ENCODE measurements at places on chromosomes 2 and 18. TPM values are rescaled to one million over a fixed set of nuclear protein-coding genes. Genes with fewer than 3 reads are reported as not detected.

DNA sequence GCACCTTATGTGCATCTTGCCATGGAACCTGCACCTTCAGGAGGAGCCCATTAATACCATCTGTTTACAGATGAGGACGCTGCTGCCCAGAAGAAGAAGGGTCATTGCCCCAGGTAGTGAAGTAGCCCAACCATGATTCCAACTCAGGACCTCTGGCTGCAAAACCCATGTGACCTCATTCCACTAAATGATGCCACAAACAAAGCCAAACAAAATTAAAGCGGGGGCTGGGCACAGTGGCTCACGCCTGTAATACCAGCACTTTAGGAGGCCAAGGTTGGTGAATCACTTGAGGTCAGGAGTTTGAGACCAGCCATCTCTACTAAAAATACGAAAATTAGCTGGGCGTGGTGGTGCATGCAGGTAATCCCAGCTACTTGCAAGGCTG, 202.1 kb downstream of the EIPR1 start:
- H3K4me1 ChIP-seq = no peaks in the 10 kb centered on the region
- H3K27ac ChIP-seq = no peak overlapping the region
- H3K36me3 ChIP-seq = no peaks in the 10 kb centered on the region

DNA sequence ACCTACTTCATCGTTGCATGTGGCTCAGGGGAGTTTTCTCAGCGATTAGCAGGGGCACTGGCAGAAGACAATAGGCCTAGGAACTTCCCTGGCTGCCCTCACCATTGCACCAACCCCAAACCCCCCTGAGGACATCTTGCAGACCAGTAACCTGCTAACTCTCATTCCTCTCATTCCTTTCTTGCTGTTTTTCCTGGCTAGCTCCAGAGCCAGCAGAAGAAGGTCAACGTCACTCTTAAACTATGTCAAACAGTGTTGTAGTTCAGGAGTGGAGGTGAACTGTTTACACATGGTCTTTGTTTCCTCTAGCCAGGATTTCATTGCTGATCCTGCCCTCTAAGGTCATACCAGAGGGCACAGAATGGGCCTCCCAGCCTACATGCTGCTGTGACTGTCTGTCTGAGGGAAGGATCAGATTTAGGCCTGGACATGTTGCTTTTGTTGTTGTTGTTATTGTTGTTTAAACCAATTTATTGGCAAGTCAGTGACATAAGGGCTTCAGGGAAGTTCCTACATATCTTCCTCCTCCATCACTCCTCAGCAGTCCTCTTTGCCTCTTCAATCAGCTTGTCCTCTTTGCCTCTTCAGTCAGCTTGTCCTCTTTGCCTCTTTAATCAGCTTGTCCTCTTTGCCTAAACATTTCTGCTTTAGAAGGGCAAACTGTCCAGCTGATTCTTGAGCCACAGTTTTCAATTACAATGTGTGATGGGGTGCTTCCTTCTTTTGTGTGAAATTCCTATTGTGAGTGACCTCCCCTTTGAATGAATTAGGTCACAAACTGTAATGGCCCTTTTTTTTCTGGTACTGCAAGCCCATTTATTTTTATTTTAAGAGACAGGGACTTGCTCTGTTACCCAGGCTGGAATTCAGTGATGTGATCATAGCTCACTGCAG, 471.9 kb upstream of the TNP1 start:
- H3K36me3 ChIP-seq = no peaks in the 10 kb centered on the region
- no peak for DNase-seq
- H3K27ac ChIP-seq = no peak overlapping the region
- peaks cover 10% of the 10 kb centered on the region for H3K4me1 ChIP-seq

DNA sequence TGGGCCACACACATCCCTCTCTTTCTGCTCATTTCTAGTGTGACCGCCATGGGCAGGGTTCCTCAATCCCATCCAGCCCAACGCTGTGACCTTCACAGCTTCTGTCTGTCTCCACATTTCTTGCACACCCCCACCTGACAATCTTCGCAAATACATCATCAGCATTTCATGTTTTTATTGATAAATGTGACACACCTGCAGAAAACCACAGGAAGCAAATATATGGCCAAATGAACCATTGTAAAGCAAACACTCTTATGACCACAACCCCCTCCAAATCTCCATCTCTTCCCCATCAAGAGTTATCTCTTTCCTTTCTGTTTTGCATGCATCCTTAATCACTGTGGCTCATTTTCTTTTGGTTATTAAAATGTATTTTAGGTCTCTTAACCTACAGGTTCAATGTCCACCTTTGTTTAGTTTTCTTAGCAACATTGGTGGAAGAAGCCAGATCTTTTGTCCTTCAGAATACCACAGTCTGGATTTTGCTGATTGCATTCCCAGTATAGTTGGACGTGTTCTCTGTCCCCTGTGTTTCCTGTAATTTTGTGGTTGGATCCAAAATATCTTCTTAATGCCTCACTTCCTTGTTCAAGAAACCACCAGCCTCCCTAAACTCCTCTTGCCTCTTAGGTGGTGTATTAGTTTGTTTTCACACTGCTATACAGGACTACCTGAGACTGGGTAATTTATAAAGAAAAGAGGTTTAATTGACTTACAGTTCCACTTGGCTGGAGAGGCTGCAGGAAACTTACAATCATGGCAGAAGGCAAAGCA, 9.8 kb upstream of the NCK2 start:
- H3K4me1 ChIP-seq = no peaks in the 10 kb centered on the region
- H3K4me3 ChIP-seq = no peak overlapping the region
- no peaks in the 10 kb centered on the region for H3K27me3 ChIP-seq
- no peak overlapping the region for H3K27ac ChIP-seq
- no peaks in the 10 kb centered on the region for H3K36me3 ChIP-seq

DNA sequence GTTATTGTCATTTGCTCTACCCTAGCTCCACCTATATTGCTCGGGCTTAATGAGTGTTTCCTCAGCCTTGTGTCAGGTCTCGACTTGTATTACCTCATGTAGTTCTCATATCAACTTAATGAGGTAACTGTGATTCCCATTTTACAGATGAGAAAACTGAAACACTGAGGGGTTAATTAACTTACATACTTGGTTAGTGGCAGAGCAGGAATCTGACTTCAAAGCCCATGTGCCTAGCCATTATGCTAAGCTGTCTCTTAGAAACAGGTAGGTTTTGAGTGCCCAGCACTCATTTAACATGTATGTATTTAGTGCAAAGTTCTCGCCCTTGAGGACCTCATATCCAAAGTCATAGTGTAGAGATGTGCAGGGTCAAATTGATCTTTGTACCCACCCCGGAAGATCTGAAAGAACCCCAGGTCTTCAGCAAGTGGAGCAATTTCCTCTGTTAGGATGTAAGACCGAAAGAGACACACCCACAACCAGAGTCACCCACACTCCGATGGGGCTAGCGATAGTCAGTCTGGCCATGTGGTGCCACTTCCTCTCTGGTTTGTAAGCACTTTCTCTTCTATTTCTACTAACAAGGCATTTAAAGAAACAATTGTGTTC, 121.0 kb upstream of the SLC39A10 start:
- H3K4me1 ChIP-seq = no peaks in the 10 kb centered on the region
- no peaks in the 10 kb centered on the region for H3K27me3 ChIP-seq
- H3K27ac ChIP-seq = no peak overlapping the region
- no peak for DNase-seq

The TMEM150A gene
- polyA plus RNA-seq = 17.8 TPM
